Non-pigmented ciliary epithelial cell (primary cell): ENCODE measurements at places on chromosomes 16 and 17.

DNA sequence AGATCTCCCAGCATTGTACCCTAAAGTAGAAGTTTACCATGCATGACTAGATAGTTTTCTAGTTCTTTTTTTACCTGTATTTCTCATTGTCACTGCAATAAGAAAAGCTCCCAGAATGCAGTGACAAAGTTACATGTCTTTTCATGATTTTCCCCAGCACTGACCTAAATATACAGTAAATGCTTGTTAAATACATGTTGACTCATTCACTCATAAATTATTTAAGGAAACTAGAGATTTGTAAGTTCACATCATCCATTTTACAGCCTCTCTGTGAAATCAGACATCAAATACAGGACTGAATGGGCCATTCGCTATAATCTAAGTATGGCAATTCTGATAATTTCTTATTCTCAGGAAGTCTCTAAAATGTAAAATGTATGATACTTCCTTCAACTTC, 258.9 kb upstream of the AXIN2 start:
- no peak for DNase-seq

GRCh38 chr17:20171741-20172365, 162.7 kb downstream of the SPECC1 start:
- no peak for DNase-seq

- no peak for DNase-seq
Observed at GRCh38 chr17:29022074-29022473, 16.2 kb upstream of the SEZ6 start.

GRCh38 chr17:62791235-62791734, 16.8 kb downstream of the MARCHF10 start:
- DNase-seq, result peak; percentile 81

DNA sequence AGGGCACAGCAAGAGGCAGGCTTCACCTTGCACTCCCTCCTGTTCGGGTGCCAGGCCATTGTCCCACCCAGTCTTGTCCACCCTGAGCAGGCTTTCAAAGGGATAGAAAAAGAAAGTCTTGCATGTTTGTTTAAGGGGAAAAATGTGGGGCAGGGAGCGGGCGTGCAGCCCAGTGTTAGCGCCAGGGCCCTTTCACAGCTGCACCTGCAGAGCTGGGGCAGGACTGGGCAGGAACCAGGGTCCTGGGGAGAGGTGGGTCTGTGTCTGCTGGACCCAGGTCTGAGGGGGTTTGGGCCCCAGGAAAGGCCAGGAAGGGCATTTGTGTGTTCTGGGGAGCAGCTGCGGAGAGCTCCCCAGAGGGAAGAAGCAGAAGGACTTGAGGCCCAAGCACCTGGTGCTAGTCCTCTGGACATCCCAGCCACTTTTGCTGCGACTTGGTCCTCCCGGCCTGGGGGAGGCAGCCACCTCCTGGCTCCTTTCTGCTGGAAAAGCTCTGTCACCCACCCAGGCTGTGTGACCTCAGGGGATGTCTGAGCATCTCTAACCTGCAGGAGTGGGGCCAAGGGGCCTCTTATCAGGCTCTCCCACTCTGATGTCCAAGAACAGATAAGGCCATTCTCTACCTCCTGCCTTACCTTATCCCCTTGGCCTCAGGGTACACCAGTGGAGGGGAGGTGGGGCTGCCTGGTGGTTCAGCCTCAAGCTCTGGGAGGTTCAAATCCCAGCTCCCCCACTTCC, 44.7 kb downstream of the PSME3IP1 start:
- DNase-seq, result no peak

- no peak for DNase-seq
Observed at GRCh38 chr17:73901661-73902415, 257.6 kb upstream of the SDK2 start.

GRCh38 chr17:50563092-50563511, 2.6 kb downstream of the CACNA1G start:
- no peak for DNase-seq

- DNase-seq, result no peak
Observed at GRCh38 chr17:77288115-77288619, 147.4 kb downstream of the SEC14L1 start.

DNA sequence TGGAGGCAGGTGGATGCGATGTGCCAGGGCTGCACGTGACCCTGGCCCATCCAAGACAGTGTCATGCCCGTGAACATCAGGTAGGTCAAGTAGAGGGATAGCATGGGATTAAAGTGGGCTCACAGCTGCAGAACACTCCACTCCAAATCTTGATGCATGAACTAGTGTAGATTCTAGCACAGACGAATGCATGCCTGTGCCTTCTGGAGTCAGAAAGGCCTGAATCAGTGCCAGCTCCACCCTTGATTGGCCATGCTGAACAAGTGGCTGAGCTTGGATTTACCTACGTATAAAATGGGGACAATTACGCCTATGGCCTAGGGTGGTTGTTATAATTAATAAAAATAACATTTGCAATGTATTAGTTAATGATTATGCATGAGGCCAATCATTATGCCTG, 10.6 kb downstream of the IRX3 start:
- no peak for DNase-seq

- no peak for DNase-seq
Observed at GRCh38 chr17:76475302-76475701, 7.9 kb downstream of the AANAT start.

DNA sequence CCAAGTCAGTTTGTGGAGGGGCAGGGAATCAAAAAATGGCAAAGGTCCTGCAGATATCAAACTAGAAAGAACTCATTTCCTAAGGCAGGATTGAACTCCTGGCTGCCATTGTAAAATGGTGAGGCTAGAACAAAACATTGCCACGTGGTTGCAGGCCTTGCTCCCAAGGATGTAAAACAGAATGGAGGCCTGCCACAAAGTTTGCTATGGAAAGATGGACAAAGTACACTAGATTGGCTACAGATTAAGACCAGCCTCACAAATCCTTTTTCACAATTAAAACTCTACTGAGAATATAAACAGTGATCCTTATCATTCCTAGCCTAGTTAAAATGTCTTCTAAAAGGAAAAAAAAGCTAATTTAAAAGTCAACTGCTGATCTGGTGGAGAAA, 30.9 kb downstream of the PHKB start:
- no peak for DNase-seq

- no peak for DNase-seq
Observed at GRCh38 chr17:79777120-79777893, 641 bp upstream of the CBX2 start.

DNA sequence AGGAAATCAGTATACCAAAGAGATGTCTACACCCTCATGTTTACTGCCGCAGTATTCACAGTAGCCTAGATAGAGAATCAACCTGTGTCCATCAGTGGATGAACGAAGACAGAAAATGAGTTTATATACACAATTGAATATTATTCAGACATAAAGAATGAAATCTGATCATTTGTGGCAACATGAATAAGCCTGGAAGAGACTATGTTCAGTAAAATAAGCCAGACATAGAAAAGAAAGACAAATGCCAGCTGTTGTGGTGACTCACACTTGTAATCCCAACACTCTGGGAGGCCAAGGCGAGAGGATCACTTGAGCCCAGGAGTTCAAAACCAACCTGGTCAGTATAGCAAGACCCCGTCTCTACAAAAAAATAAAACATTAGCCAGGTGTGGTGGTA, 16.1 kb downstream of the NUDT16L1 start:
- DNase-seq, result no peak

- DNase-seq, result no peak
Observed at GRCh38 chr17:74882517-74883240, 9.9 kb upstream of the FDXR start.

- DNase-seq, result no peak
Observed at GRCh38 chr16:86834451-86835035, 256.2 kb downstream of the FOXL1 start.

DNA sequence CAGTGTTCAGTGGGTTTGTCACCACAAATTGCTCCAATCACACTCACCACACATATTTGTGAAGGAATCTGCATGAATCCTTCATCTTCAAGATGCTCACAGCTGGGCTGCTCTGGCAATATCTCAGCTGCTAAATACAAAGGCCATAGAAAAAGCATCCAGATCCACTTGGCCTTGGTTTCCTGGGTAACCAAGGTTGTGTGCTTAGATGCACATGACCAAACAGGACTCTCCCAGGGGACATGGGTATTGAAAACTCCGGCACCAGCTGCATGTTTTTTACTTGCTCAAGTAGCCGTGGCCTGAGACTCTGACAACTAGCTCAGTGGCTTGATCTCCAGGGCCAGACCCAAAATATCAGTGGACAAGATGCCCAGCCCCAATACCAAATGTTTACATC, 131.3 kb downstream of the CBLN1 start:
- no peak for DNase-seq
